ENCODE measurements at places on chromosomes 13 and 19.

- no peak for DNase-seq
Measured at GRCh38 chr13:95150555-95150954, 150.7 kb downstream of the ABCC4 start.

- no peak for DNase-seq
Measured at GRCh38 chr13:50598338-50598737, 245.2 kb downstream of the DLEU7 start.

DNA sequence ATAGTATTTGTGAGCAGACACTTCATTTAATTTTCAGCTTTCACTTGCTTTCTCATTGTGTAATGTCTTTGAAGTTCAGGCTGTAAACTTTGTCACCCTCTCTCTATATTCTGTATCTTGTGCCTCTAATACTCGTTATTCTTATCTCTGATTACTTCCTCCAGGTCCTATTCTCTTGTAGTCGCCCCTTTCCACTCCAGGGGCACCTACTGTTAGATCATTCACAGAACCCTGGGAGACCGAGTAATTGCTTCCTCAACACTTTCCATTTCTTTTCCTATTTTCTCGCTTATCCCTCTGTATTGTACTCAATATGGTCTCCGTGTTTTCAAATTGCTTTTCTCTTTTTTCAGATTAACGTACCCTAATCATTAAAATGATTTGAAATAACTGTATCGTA, 93.9 kb upstream of the TDRD3 start:
- DNase-seq = no peak

GRCh38 chr19:16418597-16418962, 53.2 kb downstream of the EPS15L1 start:
- DNase-seq = no peak

GRCh38 chr13:30147421-30147820, 159.9 kb downstream of the KATNAL1 start:
- DNase-seq = no peak

DNA sequence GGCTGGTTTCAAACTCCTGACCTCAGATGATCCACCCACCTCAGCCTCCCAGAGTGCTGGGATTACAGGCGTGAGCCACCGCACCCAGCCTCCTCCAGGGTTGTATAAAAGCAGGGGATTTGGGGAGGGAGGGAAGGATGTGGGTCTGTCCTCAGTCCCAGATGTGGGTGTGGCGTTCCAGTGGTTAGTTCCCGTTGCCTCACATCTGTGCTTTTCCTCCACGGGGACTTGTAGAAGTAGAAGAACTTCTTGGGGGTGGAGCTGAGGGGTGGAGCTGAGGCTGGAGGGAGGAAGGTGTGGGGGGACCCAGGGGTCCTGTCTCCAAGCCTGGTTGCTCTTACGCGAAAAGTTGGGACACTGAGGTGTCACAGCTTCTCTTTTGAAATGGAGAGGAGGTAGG, 514 bp upstream of the MCEMP1 start:
- DNase-seq = no peak

GRCh38 chr19:3269916-3270671, 45.6 kb downstream of the CELF5 start:
- no peak for DNase-seq

- no peak for DNase-seq
Measured at GRCh38 chr19:15212711-15213110, 11.9 kb upstream of the NOTCH3 start.

- no peak for DNase-seq
Measured at GRCh38 chr13:23506071-23506806, 64.0 kb upstream of the TNFRSF19 start.

DNA sequence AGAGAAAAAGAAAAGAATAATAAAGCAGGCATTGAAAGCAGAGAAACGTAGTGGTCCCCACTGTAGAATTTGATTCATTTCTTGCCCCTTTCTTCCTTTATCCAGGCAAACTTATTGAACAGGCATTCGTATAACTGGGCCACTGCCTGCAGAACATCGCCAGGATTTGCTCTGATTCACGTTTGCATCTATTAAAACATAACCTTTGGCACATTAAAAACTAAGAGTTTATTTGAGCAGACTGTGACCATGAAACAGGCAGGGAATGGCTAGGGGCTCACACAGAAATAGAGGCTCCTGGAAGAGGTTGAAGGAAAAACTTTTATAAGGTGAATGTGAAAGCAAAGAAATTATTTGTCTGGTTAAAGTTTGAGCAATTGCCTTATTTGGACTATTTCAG, 12.5 kb upstream of the SUPT20H start:
- no peak for DNase-seq

- no peak for DNase-seq
Measured at GRCh38 chr13:76697288-76697687, 188.9 kb downstream of the KCTD12 start.

DNA sequence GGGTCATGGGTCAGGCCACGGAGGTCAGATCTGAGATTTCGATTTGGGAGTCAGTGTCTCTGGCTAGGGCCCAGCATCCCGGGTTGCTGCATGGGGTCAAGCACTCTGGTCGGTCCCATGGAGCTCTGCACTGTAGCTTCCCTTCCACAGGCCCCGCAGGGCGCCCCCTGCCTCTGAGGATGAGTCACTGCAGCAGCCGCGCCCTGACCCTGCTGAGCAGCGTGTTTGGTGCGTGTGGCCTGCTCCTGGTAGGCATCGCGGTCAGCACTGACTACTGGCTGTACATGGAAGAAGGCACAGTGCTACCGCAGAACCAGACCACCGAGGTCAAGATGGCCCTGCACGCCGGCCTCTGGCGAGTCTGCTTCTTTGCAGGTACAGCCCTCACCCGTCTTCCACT, 3.6 kb downstream of the CACNG7 start:
- DNase-seq = no peak

- no peak for DNase-seq
Measured at GRCh38 chr19:1252221-1252820, 3.9 kb downstream of the MIDN start.

- DNase-seq = no peak
Measured at GRCh38 chr13:60467098-60467497, 70.1 kb downstream of the TDRD3 start.

GRCh38 chr13:54312885-54313284, 1284.3 kb downstream of the OLFM4 start:
- DNase-seq = no peak

DNA sequence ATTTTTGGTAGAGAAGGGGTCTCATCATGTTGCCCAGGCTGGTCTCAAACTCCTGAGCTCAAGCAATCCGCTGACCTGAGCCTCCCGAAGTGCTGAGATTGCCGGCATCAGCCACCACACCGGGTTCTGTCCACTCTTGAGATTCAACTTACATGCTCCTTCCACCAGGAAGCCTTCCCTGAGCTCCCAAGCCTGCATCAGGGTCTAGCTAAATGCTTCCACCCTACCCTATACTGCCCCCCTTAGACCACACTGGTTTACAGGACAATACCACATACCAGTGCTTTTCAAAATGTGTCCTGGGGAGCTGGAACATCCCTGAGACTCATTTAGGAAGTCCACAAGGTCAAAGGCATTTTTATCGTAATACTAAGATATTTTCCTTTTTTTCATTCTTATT, 15.1 kb upstream of the CACNG8 start:
- no peak for DNase-seq

GRCh38 chr19:33111587-33111986, 20.3 kb upstream of the WDR88 start:
- DNase-seq = no peak

GRCh38 chr19:3716147-3716668, 8.0 kb downstream of the TJP3 start:
- no peak for DNase-seq

- no peak for DNase-seq
Measured at GRCh38 chr13:71879129-71879535, 12.1 kb upstream of the DACH1 start.

- no peak for DNase-seq
Measured at GRCh38 chr19:508204-509150, 1.2 kb downstream of the TPGS1 start.

DNA sequence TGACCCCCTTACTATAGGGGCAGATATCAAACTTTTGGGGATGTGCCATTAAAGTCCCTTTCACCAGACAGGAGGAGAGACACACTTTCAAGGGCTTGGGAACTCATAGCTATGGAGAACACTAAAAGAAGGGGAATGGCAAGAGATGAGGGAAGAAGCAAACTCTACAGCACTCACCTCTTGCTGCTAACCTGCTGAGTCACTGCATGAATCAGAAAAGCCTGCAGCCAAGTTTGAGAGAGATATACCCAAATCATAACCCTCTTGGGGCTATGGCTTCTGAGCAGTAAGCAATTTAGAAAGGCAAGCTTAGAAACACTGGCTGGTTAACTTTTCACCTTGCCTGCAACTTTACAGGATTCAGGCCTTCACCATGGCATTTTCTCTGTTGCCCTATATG, 1028.0 kb downstream of the UQCRFS1 start:
- DNase-seq = no peak

GRCh38 chr13:43113603-43114002, 90.2 kb downstream of the DNAJC15 start:
- no peak for DNase-seq

Data from right renal cortex interstitium (tissue), 3 donors.